ENCODE measurements at places on chromosomes 7 and 10.

DNA sequence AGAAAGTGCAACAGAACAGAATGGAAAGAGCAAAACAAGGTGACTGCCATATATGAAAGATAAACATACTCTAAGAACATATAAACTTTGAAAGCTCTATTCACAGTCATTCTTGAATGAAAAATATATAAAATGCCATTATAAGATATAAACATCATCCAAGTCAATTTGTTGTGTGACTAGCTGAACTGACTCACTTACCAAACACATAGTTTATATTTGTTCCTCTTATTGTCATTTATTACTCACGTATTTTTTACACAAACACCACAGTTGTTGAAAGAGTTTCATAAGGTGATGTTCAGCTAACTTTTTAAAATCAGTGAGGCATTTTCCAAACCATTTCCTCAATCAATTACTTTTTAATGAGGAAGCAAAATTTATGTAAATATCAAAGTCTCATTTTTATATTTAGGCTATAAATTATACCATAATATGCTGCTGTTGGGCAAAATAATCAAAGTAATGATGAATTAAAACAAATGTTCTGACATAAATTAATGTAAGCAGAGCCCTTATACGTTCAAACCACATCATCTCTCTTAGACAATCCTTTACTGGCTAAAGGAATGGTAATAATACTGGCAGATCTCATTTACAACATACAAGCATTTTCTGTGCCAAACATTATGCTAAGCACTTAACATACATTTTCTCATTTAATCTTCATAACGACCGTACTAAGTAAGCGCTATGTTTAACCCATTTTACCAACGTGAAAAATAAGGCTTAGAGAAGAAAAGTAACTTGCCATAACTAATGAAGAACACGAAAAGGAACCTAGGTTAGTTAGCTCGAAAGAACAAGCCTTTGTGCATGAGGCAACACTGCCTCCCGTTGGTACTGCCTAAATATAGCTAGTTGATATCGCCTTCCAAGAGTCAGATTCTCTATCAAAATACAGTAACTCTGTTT lies 7.3 kb downstream of the LRRN3 start:
- peak; percentile 26 for DNase-seq

GRCh38 chr10:10829576-10829975 lies 188.1 kb upstream of the CELF2 start:
- DNase-seq = no peak

DNA sequence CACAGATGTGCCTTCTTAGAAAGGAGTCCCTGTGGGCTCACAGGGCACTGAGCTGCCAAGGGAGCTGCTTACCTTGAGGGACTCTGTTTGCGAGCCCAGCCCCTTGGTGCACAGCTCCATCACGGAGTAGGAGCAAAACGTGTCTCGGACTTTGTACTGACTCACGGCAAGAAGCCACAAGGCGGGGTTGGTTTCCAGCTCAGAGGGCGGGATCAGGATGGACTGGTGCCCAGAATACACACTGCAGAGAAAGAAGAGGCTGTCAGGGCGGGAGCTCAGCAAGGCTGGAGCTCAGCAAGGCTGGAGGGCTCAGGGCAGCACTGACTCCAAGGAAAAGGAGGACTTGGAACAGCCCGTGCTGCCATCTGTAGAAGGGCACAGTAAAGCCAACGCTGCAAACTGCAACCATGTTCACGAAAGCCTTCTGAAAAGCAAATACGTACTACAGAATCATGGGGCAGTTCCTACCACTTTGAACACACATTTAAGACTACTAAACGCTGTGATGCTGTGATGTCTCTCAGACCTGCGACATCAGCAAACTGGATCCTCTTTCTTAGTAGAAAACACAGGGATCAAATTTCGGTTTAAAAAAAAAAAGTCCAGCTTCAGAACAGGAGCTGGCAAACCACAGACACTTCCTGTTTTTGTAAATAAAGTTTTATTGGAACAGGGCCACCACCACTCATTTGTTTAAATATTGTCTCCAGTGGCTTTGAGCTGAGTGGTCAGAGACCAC lies 194.3 kb downstream of the ZMYND11 start:
- DNase-seq = peak; percentile 77

DNA sequence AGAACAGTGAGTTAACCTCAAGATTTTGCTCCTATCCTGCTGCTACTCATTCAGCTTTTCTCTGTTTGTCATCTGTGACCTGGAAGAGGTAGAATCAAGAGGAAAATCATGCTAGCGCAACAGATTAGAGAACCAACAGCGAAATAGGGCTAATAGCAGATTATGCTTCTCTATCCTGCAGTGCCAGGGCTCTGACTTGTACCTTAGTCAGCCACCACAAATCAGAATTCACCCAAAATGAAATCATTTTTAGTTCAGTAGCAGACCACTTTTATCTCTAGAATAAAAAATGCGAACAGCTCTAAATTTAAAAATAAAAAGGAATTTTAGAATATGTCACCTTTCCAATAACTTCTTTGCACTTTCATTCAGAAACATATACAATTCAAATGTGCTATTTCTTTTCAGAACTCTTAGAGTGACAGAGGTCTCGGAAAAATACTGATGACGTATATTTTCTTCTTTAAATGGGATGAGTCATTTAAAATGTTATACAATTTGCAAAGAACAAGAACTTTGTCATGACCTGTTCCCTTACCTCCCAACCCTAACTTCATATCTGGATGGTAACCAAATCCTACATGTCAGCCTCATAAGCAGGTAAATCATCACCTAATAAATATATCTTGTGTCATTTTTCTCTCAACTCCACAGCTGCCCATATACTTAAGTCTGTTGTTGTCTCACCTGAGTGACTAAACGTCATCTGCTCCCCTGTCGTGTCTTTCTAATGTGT lies 896.4 kb downstream of the PCDH15 start:
- no peak for DNase-seq

- peak; percentile 45 for DNase-seq
These were observed 42.1 kb upstream of the WIPF3 start for GRCh38 chr7:29764227-29764626.

GRCh38 chr7:38585572-38586354 lies 45.4 kb downstream of the AMPH start:
- no peak for DNase-seq

- no peak for DNase-seq
These were observed 348.0 kb downstream of the GPAM start for GRCh38 chr10:111835574-111835973.

- DNase-seq = no peak
These were observed 13.9 kb downstream of the SND1 start for GRCh38 chr7:127665922-127666321.

GRCh38 chr10:80908611-80909010 lies 370.9 kb downstream of the SH2D4B start:
- no peak for DNase-seq

- DNase-seq = no peak
These were observed 80.8 kb upstream of the SMIM30 start for GRCh38 chr7:113199136-113199535.

- DNase-seq = no peak
These were observed 45.3 kb upstream of the FAM133B start for GRCh38 chr7:92635538-92635937.

- no peak for DNase-seq
These were observed 173.2 kb downstream of the BUB3 start for GRCh38 chr10:123327450-123327849.

DNA sequence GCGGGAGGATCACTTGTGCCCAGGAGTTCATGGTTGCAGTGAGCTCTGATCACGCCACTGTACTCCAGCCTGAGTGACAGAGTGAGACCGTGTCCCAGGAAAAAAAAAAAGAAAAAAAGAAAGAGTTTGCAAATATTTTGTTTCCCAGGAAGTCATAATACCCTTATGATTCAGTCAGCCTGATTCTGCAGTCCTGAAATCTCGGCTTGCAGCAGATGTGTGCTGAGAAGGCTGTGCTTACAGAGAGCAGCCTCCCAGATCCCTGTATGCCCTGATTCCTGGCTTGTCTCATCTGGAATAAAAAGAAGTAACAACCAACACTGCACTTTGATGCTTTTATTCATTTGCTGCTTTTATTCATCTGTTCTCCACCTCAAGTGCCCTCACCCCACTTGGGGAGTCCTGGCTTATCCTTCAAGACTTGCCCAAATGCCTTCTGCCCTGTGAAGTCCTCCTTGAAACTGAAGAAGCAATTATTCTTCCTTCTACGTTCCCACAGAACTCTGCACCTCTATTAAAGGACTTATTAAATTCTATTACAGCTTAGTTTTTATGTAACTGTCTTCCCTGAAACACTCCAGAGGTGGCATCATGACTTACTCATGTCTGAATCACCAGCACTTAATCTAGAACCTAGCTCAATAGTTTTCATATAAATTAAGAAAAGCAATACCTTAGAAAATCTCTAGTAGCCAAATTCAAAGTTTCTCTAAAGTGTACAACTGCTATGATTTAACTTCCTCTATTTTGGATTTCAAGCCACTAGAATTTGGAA lies 27.7 kb upstream of the BPGM start:
- no peak for DNase-seq

DNA sequence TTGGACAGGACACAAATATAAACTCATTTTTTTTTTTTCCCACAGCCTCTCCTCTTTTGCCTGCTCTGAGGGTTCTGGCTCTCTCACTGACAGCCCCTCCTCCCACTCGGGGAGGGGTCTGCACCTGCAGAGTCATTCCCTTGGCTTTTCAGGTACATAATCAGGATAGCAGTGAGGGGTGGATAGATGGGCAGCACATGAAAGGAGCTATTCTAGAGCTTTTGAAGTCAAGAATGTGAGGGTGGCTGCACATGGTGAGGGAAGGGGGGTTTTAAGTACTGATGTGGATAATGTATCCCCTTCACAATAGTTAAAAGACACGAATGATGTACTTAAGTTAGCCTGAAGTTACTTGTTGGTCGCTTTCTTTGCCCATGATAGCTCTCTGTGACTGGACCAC lies 76.2 kb downstream of the CFAP58 start:
- DNase-seq = peak; percentile 15

GRCh38 chr10:49600781-49601400 lies 9.2 kb upstream of the SLC18A3 start:
- DNase-seq = no peak

DNA sequence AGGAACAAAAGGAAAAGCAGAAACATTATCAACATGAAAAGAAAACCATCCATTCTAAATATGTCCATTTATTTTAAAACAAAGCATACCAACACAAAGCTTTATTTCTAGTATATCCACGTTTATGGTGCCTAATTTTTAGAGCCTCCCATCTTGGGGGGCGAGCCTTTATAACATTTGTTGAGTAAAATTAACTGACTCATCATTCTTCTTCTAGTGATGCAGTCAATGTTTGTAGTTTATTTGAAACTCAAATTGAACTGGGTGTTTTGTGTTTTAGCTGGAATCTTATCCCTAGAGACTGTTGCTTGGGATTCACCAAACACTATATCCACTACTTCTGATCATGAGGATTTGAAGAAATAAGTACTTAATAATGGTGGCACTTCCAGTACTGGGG lies 366.4 kb upstream of the NPVF start:
- DNase-seq = no peak

DNA sequence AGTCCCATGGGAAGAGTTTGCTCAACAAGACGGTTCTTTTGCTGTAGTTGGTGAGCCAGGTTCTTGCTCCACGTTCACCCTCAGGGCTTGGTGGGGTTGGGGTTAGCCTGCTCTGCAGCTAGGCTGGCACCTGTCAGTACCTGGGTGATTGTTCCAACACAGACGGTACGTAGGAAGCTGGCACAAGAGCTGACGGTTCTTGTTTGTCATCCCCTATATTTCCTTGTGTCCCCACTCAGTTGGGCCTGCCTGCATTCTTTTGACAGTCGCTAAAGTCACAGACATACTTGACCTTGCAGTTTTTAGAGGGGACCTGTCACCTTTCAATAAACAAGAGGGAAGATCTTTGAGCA lies 40.2 kb upstream of the SYPL1 start:
- DNase-seq = no peak

GRCh38 chr7:8480527-8480926 lies 47.1 kb downstream of the NXPH1 start:
- no peak for DNase-seq

DNA sequence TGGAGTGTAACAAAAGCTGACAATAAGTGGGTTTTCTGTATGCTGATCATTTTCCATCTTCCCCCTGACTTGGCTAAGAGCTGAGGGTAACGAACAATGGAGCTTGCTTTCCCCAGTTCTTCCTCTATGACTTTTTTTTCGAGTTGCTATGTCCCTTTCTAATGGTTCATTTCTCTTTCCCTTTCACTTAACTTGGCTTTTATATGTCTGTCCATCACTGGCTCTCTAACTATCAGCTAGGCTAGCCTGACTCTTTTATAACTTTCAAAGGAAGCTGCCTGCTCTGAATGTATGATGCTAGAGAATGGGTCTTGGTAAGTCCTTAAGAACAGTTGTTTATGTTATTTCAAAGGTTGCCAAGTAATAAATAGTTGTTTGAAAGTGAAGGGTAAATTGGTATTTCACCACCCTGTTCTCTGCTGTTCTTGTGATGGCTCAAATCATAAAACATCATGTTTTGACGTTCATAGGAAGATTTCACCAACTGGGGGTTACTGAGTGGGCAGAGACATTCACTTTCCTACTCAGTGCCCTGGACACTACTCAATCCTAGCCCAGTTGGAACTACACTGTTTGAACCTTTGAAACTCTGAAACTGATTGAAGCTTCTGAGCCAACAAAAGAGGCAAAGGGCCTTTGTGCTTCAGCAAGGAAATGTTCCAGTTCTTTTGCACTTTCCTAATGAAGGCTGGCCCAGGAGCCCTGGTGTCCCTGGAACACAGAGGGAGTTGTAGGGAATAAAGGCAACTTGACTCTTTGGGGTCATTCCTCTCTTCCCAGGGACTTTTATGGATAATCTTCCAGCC lies 85.4 kb upstream of the PHYHIPL start:
- DNase-seq = no peak

DNA sequence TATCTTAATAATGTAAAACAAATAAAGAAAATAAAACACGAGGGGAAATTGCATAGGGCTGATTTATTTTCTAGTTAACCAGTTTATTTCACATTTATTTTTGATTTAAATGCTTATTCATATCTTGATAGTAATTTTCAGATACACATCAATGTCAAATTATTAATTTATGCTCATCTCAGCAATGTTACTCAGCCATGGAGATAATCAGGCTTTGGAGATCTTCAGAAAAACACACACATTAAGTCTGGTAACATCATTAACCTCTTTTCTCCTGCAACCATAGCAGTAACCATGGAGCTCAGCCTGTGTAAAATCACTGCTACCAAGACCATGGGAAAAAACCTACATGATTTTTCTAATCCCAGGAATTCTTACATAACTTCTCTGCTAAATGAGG lies 31.9 kb upstream of the TBX20 start:
- DNase-seq = no peak

DNA sequence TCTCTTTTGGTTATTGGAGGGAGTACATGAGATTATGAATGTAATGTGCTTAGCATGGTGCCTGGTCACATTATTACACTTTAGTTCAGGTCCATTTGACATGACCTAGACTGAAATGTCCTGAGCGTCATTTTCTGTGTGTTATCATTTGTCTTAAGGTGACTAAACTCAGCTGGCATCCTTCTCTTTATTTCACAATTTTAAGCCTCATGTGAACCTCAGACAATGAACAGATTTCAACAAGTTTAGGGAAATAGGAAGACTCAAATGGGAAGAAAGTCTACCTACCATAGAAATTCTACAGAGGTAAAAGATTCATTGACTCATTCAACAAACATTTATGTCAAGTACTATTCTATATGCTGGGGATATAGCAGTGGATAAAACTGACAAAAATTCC lies 70.2 kb upstream of the EXOC6 start:
- no peak for DNase-seq

- no peak for DNase-seq
These were observed 14.1 kb downstream of the NRCAM start for GRCh38 chr7:108442039-108442568.

GRCh38 chr10:43111101-43111500 lies 27.1 kb upstream of the CSGALNACT2 start:
- no peak for DNase-seq

GRCh38 chr7:41641011-41641664 lies 61.8 kb downstream of the INHBA start:
- no peak for DNase-seq
